Mesangial cell (primary cell): ENCODE measurements at places on chromosomes 5 and 9. TPM values are rescaled to one million over a fixed set of nuclear protein-coding genes. Genes with fewer than 3 reads are reported as not detected.

Gene IPO11
- 12.0 and 18.9 TPM in 2 replicates for total RNA-seq

Gene PCDHA11
- total RNA-seq, result 0.16 TPM in 1 of 2 replicates, not detected in the other

Gene SLC45A2
- not detected in 2 replicates for total RNA-seq

Gene SOHLH1
- not detected in 2 replicates for total RNA-seq

Gene REEP2
- 11.7 and 28.8 TPM in 2 replicates for total RNA-seq

Gene LPAR1
- 9.9 and 13.7 TPM in 2 replicates for total RNA-seq

Gene PCDH1
- 0.76 and 1.1 TPM in 2 replicates for total RNA-seq

Gene NFIB
- 4.4 and 8.2 TPM in 2 replicates for total RNA-seq

Gene RELL2
- total RNA-seq, result 4.6 and 5.8 TPM in 2 replicates

Gene HMGXB3
- 35.0 and 41.7 TPM in 2 replicates for total RNA-seq
